ENCODE measurements at places on chromosomes 4 and X. TPM values are rescaled to one million over a fixed set of nuclear protein-coding genes. Genes with fewer than 3 reads are reported as not detected.

Gene GNRHR
- total RNA-seq = not detected

Gene TMSB15B
- total RNA-seq = 0.57 TPM

Gene SYTL4
- 4.0 TPM for total RNA-seq

Gene ANXA10
- 5.9 TPM for total RNA-seq

Gene YY2
- 2.1 TPM for total RNA-seq

Gene TRIM75
- under 0.01 TPM for total RNA-seq

Gene PRDM8
- total RNA-seq = 29.3 TPM

Gene CSAG1
- total RNA-seq = not detected

Gene ENPEP
- 1.1 TPM for total RNA-seq

Gene CXXC4
- total RNA-seq = 0.14 TPM

Gene KLF8
- 2.6 TPM for total RNA-seq

Gene PRSS12
- 14.2 TPM for total RNA-seq

Gene PPEF1
- total RNA-seq = not detected

Gene SUPT20HL1
- not detected for total RNA-seq

Gene RADX
- not detected for total RNA-seq

Gene TMSB15C
- 0.22 TPM for total RNA-seq

Gene DOK7
- not detected for total RNA-seq

Gene SLC4A4
- total RNA-seq = 10.1 TPM

Data from placental pericyte (primary cell).